ENCODE measurements at places on chromosomes 1 and 21.

DNA sequence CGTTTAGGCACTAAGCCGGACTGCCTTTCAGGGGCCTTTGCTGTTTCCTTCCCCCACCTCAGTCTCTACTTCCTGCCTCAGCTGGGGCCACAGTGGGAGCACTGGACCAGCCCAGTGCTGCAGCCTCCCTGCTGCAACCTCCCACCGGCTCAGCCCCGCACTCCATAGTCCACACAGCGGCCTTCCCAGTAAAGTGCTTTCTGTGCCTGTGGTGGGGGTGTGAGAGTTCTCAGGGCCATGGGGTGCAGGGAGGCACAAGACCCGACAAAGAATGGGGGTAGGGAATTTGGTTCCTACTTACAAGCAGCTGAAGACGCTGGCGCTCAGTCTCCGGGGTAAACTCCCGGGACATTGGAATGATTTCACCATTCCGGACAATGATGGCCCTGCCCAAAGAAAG lies 3.5 kb downstream of the PPM1J start:
- DNase-seq = no peak

GRCh38 chr1:37448185-37448584 lies 26.2 kb upstream of the ZC3H12A start:
- no peak for DNase-seq

GRCh38 chr1:61247051-61247825 lies 164.9 kb downstream of the NFIA start:
- DNase-seq = no peak

DNA sequence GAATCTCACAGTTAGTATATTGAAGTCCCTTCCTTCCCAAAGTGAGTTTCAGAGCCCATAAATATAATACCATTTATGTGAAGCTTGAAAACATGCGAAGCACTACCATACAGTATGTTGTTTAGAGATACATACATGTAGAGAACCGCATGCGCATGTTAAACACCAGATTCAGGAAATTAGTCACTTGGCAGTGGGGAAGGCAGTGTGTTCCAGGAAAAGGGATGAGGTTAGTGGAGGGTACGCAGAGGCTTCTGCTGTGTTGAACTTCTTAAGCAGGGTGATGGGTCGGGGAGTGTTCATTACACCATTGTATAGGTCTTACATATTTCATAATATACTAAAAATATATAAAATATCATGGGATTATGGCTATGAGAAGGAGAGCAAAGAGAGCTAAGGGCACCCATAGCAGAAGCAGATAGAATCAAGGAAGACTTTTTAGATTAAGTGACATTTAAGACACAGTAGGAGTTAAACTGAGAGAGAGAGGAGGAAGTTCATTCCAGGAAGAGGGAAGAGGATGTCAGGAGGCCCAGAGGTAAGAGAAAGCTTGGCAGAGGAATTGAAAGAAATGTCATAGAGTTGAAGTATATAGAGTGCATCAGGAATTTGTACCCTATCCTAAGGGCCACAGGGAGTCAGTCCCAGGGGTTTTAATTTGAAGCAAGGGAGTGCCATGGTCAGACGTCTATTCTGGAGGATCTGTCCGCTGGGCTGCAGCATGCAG lies 43.5 kb upstream of the SARS1 start:
- no peak for DNase-seq

DNA sequence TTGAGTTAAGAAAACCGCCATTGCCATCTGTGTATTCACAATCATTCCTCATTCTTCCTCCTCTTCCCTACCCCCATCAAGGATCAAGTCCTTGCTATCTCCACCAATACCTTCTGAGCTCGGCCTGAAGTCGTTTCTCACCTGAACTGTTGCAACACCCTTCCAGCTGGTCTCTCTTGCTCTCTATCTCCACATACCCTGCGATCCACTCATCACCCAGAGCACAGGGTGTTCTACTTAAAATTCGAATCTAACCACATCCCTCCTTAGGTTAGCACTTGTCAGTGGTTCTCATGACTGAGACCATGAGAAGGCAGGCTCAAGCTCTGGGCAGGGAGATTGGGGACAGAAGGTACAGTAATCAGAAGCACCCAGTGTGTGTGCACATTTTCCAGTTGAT lies 4.6 kb downstream of the IVL start:
- no peak for DNase-seq

DNA sequence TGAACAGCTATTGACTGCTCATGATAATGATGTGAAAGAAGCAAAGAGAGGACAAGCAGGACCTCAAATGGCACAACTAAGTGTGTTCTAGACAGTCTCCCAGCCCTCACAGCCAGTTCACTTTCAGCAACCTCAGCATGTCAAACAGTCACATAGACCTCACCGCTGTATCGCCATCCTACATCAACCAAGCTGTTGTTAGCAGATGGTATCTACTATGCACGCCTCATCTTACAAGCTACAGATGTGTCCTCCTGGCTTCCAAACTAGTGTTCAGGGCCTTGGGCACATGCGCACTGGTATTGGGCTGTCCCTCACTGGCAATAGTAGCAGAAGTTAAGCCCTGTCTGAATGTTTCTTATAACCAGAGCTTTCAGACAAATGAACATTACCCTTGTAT lies 28.4 kb downstream of the EVI5 start:
- no peak for DNase-seq

DNA sequence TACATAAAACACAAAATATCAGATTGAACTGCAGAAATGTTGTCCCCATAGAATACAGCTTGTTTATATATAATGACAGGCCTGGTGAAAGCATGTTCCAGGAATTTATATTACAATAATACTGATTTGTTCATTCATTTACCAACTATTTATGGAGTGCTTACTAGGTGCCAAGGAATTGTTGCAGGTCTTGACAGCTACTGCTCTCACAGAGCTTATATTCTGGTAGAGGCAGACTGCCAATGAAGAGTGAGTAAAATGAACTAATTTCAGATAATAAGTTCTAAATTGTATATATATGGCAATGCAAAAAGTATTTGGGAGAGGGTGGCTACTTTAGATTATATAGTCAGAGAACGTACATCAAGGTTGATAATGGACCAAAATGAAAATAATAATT lies 152.0 kb downstream of the COQ8A start:
- no peak for DNase-seq

DNA sequence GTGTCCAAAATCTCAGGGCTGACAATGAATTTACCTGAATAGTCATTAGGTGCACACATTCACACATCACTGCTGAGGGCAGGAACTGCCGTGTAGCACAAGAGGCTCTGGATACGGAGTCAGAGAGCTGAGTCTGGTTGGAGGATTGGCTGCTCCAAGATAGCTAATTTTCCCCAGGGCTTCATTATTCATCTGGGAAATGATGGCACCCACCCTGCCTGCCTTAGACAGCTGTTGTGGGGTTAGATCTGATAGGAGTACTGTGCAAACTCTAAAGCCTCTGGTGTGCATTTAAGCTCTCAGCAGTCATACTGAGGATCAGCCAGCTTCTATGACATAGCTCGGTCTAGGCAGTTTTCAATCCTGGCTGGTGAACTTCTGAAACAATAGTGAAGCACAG lies 67.0 kb downstream of the LMX1A start:
- DNase-seq = no peak

DNA sequence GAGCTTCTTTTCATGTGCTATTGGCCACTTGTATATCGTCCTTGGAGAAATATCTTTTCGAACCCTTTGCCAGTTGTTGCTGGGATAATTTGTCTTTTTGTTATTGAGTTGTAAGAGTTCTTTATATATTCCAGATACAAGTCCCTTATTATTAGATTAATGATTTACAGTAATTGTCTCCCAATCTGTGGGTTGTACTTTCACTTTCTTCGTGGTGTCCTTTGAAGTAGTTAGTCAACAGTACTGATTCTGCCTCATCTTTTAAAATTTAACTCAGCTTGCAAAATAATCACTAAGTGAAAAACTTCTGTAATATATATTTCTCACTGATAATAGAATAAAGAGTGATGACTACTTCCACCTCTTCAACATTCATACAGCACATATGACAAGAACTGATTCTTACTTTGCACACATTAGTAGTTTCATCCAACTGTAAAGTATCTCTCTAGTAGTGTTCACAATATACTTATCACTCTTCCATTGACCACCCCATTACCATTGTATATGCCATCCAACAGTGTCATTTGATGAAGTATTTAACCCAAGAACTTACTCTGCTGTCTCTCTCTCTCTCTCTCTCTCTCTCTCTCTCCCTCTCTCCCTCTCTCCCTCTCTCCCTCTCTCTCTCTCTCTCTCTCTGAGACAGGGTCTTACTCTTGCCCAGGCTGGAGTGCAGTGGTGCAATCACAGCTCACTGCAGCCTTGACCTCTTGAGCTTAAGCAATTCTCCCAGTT lies 104.2 kb upstream of the DMRTA2 start:
- peak; percentile 7 for DNase-seq

DNA sequence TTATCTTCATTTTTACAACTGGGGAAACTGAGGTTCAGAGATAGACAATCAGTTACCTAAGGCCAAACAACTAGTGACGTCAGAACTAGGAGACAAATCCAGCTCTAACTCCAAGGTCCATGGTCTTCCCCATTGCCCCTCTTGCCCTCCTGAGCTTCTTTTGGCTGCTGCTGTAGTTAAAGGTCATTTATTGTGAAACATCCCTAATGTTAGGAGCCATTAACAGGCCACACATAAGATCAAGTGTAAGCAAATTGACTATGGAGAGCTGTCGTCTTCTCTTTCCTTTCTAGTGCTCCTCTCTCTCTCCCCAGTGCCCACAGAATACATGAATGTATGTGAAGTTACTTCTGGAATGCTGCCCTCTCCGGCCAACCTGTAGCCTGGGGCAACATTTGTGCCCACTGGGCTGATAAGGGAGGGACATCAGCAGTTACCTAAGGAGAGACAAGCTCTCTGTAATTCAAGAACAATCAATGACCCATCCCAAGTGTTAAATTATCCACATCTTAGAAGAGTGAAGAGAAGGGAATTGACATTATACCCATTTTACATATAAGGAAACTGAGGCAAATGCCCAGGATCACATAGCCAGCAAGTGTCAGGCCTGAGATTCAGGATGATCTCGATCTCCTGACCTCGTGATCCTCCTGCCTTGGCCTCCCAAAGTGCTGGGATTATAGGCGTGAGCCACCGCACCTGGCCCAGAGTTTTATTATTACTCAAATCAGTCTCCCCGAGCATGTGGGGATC lies 40.1 kb downstream of the PTAFR start:
- DNase-seq = no peak

GRCh38 chr1:61140778-61141177 lies 58.4 kb downstream of the NFIA start:
- no peak for DNase-seq
